Activated T-cell treated with anti-CD3 and anti-CD28 coated beads, Interleukin-2, amount 50 U/mL, for 24 hours (primary cell): ENCODE measurements at places on chromosomes 11 and 22.

DNA sequence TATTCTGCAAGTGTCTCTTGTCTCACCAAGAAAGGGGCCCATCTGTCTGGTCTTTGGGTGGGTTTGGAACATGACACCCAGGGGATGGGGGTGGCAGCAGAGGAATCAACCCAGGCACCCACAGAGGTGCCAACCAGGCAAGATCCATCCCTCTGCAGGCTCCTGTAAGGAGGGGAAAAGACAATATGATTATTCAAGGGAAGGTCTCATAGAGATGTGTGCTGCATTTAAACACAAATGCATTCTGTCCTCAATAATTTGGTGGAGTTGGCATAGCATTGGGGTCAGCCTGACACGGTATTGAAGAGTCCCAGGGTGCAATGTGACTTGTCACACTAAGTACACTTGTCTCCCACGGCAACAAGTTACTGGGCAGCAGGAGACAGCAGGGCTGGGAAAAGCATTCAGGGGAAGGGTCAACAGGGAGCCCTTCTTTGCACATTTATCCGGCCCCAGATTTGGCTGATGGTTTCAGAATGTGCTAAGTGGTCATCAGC, 33.1 kb upstream of the SPON1 start:
- H3K4me1 ChIP-seq: peaks cover 34% of the 10 kb centered on the region
- H3K27ac ChIP-seq: no peak overlapping the region
- H3K4me3 ChIP-seq: no peak overlapping the region
- H3K36me3 ChIP-seq: no peaks in the 10 kb centered on the region
- no peak for DNase-seq

DNA sequence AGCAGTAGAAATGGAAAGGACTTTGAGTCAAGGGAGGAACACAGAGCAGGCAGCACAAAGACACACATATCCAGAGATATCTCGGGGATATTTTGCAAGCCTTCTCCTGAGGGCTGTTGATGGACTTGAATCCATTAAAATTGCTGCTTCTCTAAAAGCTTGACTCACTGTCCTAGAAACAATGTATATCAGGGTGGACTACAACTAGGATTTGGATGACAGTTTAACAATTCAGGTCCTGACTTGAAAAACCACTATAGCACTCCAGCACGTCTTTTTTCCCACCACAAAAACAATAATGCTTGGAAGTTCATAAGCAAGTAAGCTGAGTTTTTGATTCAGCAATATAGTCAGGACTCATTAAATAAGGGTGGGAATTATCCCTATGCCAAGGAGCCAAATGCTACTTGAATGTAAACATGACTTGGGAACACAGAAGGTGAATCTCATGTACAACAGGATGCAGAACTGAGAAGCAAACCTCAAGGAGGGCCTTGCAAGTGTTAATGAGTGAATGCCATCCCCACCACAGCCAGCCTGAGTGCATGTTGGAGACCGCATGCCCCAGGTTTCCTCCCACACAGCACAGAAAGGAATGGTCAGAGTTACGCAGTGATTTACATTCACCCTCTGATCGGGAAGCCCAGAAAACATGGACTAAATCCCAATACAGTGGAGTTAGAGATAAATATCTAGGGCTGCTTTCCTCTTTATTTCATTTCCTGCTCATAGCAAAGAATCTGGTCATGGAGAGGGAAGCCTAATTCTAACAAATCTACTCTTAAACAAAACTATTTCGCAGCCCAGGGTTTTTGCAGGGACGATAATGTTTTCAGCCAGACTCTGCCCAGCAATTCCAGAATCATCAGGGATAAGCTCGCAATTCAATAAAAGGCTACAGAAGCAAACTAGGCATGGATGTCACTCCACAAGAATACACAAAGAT, 98.4 kb upstream of the OR9G4 start:
- H3K36me3 ChIP-seq: no peaks in the 10 kb centered on the region
- DNase-seq: no peak
- peaks cover 2% of the 10 kb centered on the region for H3K27me3 ChIP-seq
- H3K27ac ChIP-seq: no peak overlapping the region

DNA sequence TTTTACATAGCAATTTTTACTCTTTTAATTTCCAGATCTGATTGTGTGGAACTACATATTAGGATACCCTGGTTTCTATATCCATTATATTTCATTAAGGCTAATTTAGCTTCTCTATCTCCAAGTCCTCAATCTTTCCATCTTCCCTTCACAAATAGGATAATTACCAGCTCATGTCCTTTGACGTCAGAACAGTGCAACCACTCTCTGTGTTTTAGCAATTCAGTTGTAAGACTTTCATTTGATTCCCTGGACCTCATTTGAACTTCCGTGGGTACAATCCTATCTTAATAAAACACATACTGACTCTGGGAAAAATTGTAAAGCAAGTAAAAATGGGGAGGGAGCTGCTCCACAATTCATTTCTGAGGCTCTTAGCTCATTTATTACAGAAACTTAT, 52.8 kb downstream of the FAM76B start:
- H3K27ac ChIP-seq: no peak overlapping the region
- H3K4me3 ChIP-seq: no peak overlapping the region
- DNase-seq: no peak
- H3K36me3 ChIP-seq: no peaks in the 10 kb centered on the region
- peaks cover 3% of the 10 kb centered on the region for H3K27me3 ChIP-seq

DNA sequence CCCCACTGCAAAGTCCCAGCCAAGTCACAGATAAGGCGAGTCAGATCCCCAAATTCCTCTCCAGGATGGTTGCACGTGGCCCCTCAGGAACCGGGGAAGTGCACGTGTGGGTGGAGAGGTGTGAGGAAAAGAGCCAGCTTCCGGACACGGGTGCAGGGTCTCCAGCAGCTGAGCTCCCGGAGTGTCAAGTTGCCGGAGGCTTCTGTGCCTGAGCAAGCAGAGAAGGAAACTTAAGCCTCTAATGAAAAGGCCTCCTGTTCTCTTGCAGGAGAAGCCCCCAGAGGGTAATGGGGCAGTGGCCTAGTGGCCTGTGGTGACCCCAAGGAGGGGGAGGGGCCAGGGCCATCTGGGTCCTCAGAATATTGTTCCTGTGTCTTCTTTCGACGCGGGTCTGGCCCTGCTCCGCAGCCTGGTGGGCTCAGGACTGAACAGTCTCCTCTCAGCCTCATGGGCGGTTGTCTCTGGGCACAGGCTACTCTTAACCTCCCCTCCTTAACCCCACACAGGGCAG, 147.9 kb downstream of the FEZ1 start:
- no peak overlapping the region for H3K27ac ChIP-seq
- H3K36me3 ChIP-seq: no peaks in the 10 kb centered on the region
- H3K4me1 ChIP-seq: no peaks in the 10 kb centered on the region
- peaks cover 21% of the 10 kb centered on the region for H3K27me3 ChIP-seq
- no peak for DNase-seq

GRCh38 chr22:38164551-38164918, 17.1 kb downstream of the PLA2G6 start:
- H3K36me3 ChIP-seq: peaks cover 39% of the 10 kb centered on the region
- no peak overlapping the region for H3K27ac ChIP-seq
- H3K27me3 ChIP-seq: no peaks in the 10 kb centered on the region
- peaks cover 11% of the 10 kb centered on the region for H3K4me1 ChIP-seq
- DNase-seq: no peak

DNA sequence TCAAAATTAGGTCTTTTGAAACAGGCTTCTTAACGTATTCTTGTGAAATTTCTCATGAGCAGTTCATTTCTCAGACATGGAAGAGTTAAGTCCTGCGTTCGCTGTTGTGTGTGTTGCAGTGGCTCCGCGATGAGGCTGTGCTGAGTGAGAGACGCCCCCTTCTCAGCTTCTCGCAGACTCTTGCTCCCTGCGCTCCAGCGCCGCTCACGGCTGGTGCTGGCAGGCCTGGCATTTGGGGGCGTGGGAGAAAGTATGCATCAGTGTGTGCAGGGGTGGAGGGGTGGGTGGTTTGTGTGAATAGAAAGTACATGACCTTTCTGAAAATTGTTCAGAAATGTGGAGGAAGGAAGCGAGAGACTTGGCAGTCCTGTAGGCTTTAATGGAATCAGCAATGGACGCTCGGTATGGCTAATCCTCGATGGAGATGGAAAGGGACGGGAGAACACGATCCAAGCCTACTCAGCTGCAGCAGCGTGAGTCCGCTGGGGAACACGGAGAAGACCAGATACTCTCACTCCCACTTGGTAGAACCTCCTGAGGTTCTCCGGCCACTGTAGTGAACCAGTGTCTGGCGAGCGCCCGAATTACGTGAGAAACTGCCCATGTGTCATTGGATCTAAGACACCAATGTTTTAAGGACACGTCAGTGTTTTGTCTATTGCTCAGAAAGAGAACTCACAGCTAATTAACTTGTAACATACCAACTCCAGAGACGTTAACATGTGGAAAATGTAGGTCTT, 5.9 kb downstream of the TAB1 start:
- H3K36me3 ChIP-seq: peaks cover 53% of the 10 kb centered on the region
- DNase-seq: no peak
- peaks cover 73% of the 10 kb centered on the region for H3K4me1 ChIP-seq
- no peaks in the 10 kb centered on the region for H3K27me3 ChIP-seq
- H3K4me3 ChIP-seq: no peak overlapping the region

DNA sequence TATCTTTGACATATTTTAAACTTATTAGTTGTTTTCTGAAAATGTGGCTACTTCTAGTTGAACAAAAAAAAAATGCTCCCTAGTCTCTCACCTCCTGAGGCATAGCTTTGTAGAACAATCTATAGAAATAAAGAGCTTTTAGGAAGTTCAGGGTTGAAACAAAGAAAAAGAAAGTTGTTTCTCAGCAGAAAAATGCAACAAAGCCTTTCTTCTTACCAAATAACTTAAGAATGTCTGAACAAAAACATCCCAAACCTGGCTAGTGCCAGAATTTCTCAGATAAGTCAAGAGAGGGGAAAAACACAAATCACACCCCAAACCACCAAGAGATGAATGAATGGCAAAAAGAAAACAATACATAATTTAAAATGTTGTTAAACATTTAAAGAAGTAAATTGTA, 114.1 kb downstream of the MAML2 start:
- no peak overlapping the region for H3K4me3 ChIP-seq
- DNase-seq: no peak
- peaks cover 91% of the 10 kb centered on the region for H3K4me1 ChIP-seq
- peaks cover 76% of the 10 kb centered on the region for H3K36me3 ChIP-seq
- peak overlapping the region; percentile 90 for H3K27ac ChIP-seq

DNA sequence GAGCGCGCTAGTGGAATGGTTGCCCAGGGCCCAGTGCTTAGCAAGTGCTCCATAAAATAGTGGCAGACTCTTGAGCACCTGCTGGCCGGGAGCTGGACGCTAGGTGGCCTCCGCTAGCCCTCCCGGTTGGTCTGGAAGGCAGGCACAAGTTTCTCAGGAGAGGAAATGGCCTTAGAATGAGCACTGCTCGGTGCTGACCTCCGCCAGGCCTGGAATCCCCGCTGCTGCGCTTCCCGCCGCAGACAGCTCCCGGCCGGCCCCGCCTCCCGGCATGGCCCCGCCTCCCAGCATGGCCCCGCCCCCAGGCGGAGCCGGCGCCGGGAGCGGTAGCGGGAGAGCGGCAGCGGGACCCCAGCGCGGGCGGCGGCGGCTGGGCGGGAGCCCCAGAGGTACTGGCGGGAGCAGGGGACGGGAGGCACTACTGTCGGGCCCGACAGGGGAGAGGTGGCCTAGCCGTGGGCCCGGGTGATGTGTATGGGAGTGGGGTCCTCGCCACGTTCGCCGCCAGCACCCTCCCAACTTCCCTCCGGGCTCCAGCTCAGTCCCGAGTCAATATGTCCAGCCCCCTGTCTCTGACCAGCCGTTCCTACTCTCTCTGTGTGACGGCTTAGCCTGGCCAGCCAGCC, at the start of gene SIPA1:
SIPA1 (plus strand) TSS at position 308 of the 626 bp plus-strand sequence. CDS start 2,821 bp downstream, outside the sequence.
- H3K27me3 ChIP-seq: no peaks in the 10 kb centered on the region
- peaks cover 86% of the 10 kb centered on the region for H3K36me3 ChIP-seq
- peaks cover 55% of the 10 kb centered on the region for H3K4me1 ChIP-seq
- DNase-seq: peak; percentile 86
- H3K27ac ChIP-seq: peak within 1 kb of the TSS; percentile 95

- H3K27ac ChIP-seq: no peak overlapping the region
- H3K4me1 ChIP-seq: peaks cover 19% of the 10 kb centered on the region
- no peak overlapping the region for H3K4me3 ChIP-seq
- H3K36me3 ChIP-seq: no peaks in the 10 kb centered on the region
- H3K27me3 ChIP-seq: peaks cover 23% of the 10 kb centered on the region
These were observed 50.6 kb downstream of the ZBTB16 start for GRCh38 chr11:114110123-114110522.

- no peak overlapping the region for H3K27ac ChIP-seq
- peaks cover 7% of the 10 kb centered on the region for H3K27me3 ChIP-seq
- H3K4me3 ChIP-seq: no peak overlapping the region
- no peaks in the 10 kb centered on the region for H3K36me3 ChIP-seq
These were observed 5.2 kb upstream of the VPREB1 start for GRCh38 chr22:22239311-22239939.

GRCh38 chr22:20909543-20910303, 7.5 kb upstream of the CRKL start:
- H3K27me3 ChIP-seq: no peaks in the 10 kb centered on the region
- no peak for DNase-seq
- H3K36me3 ChIP-seq: no peaks in the 10 kb centered on the region
- no peak overlapping the region for H3K4me3 ChIP-seq

DNA sequence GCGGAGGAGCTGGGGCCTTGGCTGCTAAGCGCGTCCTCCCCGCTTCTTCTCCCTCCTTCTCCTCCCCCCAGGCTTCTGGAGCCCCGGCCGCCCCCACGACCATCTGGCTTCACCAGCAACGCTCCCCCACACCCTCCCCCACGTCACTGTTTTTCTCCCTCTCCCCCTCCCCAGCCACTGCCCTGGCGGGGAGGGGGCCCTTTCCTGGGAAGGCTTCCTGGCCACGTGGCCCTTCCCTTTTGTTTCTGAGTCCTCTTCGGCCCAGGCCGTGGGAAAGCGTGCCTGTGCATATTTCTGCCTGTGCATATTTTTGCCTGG, 27.7 kb downstream of the RTN4R start:
- no peaks in the 10 kb centered on the region for H3K27me3 ChIP-seq
- H3K27ac ChIP-seq: no peak overlapping the region
- DNase-seq: no peak
- H3K4me3 ChIP-seq: no peak overlapping the region
- H3K4me1 ChIP-seq: peaks cover 46% of the 10 kb centered on the region

DNA sequence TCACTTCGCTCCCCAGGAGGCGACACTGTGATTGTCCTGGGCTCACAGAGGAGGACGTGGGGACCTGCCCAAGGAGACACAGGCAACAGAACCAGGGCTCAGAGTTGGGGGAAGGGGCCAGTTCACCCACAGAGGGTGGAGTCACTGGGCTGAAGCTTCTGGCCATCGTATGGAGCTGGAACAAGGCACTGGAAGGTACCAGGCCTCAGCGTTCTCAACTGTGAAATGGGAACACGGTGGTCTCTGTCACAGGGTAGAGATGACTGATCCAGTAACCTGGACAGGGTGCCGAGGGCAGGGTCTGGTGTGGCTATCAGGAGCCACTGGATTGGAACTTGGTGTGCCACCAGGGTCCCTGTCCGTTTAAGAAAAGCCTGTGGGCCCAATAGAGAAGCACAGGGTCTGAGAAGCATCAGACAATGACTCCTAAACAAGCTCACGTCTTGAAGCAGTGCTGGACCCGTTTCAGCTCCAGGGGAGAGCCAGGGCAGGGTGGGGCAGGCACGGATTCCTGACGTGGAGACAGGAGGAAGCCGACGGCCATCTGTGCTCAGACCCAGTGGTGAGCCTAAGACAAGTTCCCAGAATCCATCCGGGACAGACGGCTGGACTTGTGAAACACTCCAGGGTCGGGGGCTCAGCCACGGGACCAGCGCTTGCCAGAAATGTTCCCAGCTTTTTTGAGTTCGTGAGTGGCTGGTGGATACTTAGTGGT, 25.0 kb upstream of the KCNQ1OT1 start:
- no peak for DNase-seq
- H3K4me1 ChIP-seq: no peaks in the 10 kb centered on the region
- no peaks in the 10 kb centered on the region for H3K36me3 ChIP-seq
- H3K27ac ChIP-seq: no peak overlapping the region
- no peaks in the 10 kb centered on the region for H3K27me3 ChIP-seq
- H3K4me3 ChIP-seq: no peak overlapping the region

- no peak for DNase-seq
- H3K27ac ChIP-seq: peak overlapping the region; percentile 44
- peaks cover 89% of the 10 kb centered on the region for H3K4me1 ChIP-seq
- no peaks in the 10 kb centered on the region for H3K27me3 ChIP-seq
These were observed 51.9 kb downstream of the CD44 start for GRCh38 chr11:35190804-35191348.
